HT-29 (cell line): ENCODE measurements at places on chromosomes 4 and X. TPM values are rescaled to one million over a fixed set of nuclear protein-coding genes. Genes with fewer than 3 reads are reported as not detected.

The COL25A1 gene
- not detected in 2 replicates for total RNA-seq

GRCh38 chr4:169626331-169627282 is 6.2 kb downstream of the CLCN3 start:
- DNase-seq = no peak

DNA sequence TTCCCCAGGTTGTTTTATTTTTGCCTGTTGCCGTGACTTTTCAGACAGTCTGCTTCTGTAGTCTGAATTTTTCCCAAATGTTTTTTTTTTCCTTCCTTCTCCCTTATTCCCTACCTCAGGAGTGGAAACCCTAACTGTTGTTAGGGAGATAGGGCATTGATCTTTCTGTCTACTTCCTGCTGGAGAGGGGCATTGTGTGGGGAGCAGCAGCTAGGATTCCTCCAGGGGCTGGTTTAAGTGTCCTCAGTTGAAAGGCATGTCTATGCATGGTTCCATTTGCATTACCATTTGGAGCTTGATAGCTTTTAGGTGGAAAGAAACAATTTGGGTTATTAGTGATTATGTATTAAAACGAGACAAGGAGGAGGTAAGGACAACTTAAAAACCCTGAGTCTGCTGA is 383.9 kb downstream of the DCAF12L2 start:
- DNase-seq = no peak

The IL2RG gene
- total RNA-seq = 0.08 TPM in 1 of 2 replicates, not detected in the other

- DNase-seq = no peak
These were observed 55.6 kb upstream of the CCSER1 start for GRCh38 chr4:90071289-90072235.
